ENCODE measurements at places on chromosomes 4 and X.
A peak's percentile ranks its signal among the peaks of the same experiment; 100 is the strongest.

DNA sequence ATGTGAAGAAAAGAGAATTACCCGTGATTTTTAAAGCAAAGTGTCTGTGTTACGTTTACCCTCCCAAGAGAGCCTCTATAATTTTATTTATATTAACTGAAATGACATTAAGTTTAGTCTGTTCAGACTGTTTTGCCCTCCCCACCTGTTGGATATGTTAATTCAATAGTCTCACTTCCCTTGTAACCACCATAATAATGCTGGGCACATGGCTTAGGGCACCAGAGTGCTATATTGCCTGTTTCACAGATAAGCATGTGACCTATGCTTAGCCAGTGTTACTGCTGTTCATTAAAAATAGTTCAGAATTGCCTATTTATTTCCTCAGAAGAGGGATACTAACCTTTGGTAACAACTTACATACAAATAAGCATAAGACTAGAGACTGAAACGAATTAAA is 446.2 kb downstream of the FAT4 start:
- DNase-seq = no peak

DNA sequence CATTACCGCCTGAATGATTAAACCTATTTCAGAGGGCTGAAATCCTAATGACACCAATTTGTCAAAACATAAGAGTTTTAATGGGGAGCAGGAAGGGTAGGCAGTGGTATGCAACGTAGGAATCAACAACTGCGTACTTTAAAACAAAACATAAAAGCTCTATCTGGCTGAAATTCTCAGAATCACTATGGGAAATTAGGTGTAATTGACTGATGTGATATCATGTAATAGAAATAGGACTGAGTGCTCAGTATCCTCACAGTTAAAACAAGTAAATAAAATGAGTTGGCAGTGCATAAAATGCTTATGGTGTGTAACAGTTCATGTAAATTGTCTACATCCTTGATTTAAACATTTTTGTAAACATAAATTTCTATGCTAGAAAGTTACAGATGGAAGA is 13.6 kb upstream of the IGSF1 start:
- no peak for DNase-seq

DNA sequence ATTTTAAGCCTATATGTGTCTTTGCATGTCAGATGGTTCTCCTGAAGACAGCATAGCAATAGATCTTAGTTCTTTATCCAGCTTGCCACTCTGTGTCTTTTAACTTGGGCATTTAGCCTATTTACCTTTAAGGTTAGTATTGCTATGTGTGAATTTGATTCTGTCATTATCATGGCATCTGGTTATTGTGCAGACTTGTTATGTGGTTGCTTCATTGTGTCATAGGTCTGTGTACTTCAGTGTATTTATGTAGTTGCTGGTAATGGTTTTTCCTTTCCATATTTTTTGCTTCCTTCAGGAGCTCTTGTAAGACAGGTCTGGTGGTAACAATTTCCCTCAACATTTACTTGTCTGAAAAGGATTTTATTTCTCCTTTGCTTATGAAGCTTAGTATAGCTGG is 1443.5 kb downstream of the FAM133A start:
- no peak for DNase-seq

GRCh38 chr4:124708517-124709300 is 3.8 kb downstream of the ANKRD50 start:
- no peak for DNase-seq

GRCh38 chr4:648579-649292 is 23.4 kb downstream of the PDE6B start:
- DNase-seq = no peak

- no peak for DNase-seq
Measured at GRCh38 chr4:21092531-21092930, 392.3 kb downstream of the PACRGL start.

- no peak for DNase-seq
Measured at GRCh38 chr4:105755375-105755774, 46.8 kb downstream of the GSTCD start.

DNA sequence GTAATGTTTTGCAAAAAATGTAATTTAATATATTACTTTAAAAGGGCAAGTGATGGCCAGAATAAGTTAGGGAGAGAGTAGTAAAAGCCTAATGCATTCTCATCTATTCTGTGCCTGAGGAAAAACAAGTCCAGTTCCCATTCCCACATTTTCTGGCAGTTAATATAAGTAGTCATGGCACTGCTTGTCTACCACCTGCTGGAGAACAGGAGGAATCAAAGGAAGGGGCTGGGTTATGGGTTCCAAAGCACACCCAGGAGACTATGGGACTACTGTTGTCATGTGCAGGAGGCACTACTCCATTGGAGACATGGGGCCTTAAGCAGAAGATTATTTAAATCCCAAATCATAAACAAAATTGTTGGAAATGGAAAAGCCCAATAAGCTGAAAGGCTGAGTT is 2618.6 kb downstream of the ARAP2 start:
- no peak for DNase-seq

DNA sequence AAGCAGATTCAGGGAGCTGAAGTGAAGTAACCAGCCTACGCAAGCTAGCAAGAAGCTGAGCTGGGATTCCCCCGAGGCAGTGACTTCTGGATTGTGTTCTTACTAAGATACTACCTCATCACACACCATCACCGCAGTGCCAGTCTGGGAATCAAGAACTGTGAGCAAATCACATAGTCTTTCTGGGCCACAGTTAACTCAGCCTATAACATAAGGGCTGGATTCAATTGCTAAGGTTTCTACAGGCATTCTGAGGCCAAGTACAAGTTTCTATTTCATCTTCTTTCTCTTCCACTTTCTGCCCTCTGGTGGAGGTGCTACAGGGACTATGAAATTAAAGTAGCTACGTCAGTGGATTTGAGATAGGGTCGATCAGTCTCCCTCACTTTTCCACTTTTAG is 1.4 kb upstream of the CORIN start:
- peak; percentile 29 for DNase-seq
